ENCODE measurements at places on chromosomes 12 and 14. TPM values are rescaled to one million over a fixed set of nuclear protein-coding genes. Genes with fewer than 3 reads are reported as not detected.

Gene BICDL1
- 0.30 TPM for polyA plus RNA-seq

DNA sequence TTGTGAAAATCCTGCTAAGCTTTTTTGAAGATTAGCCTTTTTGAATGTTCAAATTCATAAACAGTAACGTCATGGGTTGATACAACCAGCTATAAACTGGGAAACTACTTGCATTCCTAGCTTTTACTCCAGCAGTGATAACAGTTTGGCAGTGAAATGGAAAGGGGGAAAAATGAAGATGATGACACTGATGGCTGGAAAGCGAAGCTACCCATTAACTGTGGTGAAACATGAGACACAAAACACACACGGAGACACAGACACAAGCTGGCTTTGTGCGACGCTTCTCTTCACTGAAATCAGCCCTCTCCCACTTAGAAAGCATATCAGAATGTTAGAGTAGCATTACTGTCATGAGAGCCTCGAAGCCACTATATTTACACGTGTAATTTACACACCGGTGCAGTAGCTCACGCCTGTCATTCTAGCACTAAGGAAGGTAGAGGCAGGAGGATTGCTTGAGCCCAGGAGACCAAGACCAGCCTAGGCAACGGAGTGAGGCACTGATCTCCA is 15.7 kb downstream of the VPS37B start:
- DNase-seq: no peak

DNA sequence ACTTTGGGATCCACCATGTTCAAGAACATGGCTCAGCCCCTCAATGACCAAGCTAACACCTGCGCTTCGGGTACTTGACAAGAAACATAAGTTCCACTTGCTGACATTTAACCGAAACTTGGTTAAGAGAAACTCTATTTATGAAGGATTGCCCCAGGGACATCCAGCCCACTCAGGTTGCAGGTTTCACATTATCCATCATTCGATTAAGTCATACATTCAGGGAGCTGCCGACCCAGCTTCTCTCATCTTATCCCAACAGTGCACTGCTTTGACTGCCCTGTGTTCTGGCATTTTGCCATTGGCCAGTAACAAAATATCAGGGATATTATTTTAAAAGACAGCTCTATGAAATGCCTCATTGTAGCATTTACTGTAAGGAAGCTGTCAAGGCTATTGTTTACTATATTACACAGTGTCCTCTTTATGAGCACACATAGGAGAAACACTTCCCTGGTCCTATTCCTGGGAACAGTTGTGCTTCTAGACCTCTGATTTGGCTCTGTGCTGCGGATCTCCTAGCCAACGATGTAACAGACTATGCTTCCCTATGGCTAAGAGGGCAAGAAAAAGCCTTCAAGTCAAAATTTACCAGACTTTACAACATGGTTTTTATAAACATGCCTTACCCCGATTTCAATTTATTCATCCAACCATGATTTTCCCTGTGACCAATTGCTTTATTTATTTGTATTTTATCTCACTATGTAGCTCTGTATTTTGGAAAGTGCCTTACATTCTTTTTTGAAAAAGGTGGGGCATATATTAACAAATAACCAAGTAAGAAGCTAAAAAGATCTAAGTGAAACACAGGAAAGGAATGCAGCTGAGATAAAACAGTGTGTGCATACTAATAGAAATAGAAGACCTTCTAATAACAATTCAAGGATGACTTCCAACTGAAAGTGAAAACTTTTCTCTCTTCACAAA is 109.3 kb downstream of the ITPR2 start:
- DNase-seq: no peak

- DNase-seq: no peak
Observed at GRCh38 chr14:75513911-75514672, 8.2 kb upstream of the BATF start.

DNA sequence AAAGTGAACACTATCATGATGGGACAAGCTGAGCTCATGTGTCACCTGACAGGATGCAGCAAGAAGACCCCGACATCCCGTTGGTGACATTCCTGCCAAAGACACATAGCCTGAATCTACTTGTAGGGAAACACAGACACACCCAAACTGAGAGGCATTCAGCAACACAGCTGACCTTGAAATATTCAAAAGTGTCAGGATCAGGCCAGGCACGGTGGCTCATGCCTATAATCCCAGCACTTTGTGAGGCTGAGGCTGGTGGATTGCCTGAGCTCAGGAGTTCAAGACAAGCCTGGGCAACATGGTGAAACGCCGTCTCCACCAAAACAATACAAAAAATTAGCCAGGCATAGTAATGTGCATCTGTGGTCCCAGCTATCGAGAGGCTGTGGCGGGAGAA is 232.0 kb upstream of the PLXNC1 start:
- no peak for DNase-seq

- no peak for DNase-seq
Observed at GRCh38 chr12:129378496-129378895, 525.2 kb downstream of the GLT1D1 start.

- no peak for DNase-seq
Observed at GRCh38 chr14:24285351-24285750, 14.0 kb upstream of the RABGGTA start.

DNA sequence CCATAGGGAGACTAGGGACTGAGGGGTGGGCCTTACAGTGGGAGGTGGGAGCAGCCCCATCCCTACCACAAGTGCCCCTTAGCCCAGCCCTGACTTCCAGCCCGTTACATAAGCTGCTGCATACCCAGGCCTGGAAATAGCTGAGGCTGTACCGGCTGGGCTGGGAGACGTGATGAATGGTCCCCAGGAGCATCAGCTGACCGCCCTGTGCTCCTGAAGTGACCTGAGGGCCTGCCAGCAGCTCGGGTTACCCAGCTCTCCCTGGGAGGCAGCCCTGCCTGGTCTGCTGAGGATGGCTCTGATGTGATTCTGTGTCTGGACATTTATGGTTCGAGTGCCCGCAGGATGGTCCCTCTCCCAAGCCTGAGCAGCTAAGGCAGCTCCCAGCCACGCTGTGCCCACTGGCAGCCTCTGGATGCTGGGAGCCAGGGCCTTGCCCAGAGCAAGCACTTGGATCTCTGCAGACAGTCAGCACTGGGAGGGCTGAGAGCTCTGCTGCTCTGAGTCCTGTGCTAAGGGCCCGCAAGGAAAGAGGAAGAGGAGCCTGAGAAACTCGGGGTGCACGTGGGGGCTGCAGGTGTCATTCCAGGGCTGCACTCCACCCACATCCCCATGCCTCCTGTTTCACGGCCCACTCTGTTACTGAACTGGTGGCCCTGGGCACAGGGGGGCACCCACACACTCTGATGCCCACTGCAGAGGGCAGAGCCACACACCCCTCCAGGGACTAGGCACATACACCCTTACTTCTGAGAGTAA is 20.5 kb downstream of the TAMALIN start:
- no peak for DNase-seq

Gene APOF
- not detected for polyA plus RNA-seq

Gene MMP17
- polyA plus RNA-seq: 9.6 TPM

GRCh38 chr12:64029013-64029857 is 184.7 kb downstream of the SRGAP1 start:
- DNase-seq: no peak

Gene RERGL
- not detected for polyA plus RNA-seq

DNA sequence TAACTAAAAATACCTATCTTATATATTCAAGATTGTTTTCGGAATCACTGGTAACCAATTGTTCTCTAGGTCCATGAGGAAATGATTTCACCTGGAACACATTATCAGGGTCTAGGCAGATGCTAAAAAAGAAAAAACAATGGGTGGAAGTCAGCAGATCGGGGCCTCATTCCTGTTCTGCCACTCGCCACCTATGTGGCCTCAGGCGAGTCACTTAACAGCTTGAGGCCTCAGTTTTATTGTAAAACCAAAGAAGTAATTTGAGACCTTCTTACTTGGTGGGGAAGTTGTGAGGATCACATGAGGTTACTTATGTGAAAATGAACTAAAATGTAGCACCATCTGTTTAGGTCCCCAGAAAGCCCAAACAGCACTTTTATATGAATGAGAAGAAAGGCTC is 6.2 kb upstream of the RNASE10 start:
- DNase-seq: no peak

Gene KRT72
- not detected for polyA plus RNA-seq

Gene POC1B
- polyA plus RNA-seq: 44.7 TPM

DNA sequence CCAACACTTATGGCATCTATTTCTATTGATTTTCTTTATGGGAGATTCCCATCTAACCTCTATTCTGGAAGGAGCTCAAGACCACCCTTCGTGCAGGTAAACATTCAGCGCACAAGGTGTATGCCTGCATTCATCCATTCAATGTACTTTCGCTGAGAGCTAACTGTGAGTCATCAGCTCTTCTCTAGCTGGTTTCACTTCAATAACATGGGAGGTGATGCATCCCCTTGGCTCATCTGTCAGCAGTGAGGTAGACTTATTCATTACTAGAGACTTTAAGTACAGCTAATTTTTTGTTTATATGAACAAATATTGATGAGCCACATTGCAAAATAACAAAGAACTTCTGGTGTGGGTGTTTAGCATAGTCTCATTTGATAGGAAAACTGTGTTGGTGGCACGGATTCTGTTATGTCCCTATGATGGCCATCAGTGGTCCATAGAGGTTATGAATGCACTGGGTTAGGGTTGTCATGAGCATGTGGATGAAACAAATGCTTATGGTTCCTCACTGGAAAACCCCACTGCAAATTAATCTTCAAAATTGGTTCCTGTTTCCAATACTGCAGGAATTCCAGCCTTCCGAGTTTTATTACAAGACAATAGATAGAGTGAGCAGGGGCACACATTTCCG is 1151.0 kb downstream of the BCL11B start:
- DNase-seq: no peak

DNA sequence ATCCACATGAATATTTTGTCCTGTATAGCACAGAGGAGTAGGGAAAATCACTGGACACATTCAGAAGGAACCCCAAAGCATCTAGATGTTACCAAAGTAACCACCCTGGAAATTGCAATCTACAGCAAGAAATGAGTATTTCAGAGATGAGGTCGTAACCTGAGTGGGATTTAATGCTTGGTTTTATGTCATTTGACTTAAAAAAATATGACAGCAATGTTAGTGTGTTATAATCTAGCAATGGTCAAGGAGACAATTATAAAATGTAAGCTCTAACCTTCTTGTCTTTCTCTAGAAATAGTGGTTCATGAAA is 256.6 kb downstream of the NAV3 start:
- DNase-seq: no peak

Gene WNT5B
- not detected for polyA plus RNA-seq

Gene IL22
- not detected for polyA plus RNA-seq
